ENCODE measurements at places on chromosomes 2 and 18. TPM values are rescaled to one million over a fixed set of nuclear protein-coding genes. Genes with fewer than 3 reads are reported as not detected.

The SLC30A3 gene
- not detected for total RNA-seq

The ARMC9 gene
- total RNA-seq = 0.73 TPM

The XPO1 gene
- total RNA-seq = 111 TPM

The ZBTB7C gene
- total RNA-seq = not detected

The C1QL2 gene
- not detected for total RNA-seq

The CHRND gene
- not detected for total RNA-seq

The CLEC4F gene
- total RNA-seq = 0.21 TPM

The HOXD1 gene
- not detected for total RNA-seq
